Muscle of arm (tissue), 14 donors: ENCODE measurements at places on chromosomes 2 and 18.
A peak's percentile ranks its signal among the peaks of the same experiment; 100 is the strongest.

- no peak for DNase-seq
These were observed 250 bp downstream of the ACTR1B start for GRCh38 chr2:97663626-97663961.

- DNase-seq, result peak; percentile 22
These were observed 401.4 kb downstream of the NBAS start for GRCh38 chr2:15159751-15160177.

DNA sequence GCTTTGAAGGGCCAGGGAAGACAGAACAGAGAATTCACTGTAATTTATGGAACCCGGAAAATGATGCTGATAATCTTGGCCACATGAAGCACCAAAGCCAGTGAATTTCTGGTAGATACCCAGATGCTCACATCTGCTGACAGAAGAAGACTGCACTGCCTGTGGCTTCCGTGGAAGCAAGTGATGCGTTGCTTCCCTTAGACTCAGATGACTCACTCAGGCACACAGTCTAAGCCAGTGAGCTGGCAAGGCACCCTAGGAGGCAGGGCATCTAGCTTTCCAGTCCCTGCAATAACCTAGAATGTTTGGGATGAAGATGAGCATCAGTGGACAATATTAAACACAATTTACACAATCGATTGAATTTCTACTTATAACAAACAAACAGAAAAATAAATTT is 284.7 kb downstream of the CMPK2 start:
- no peak for DNase-seq

DNA sequence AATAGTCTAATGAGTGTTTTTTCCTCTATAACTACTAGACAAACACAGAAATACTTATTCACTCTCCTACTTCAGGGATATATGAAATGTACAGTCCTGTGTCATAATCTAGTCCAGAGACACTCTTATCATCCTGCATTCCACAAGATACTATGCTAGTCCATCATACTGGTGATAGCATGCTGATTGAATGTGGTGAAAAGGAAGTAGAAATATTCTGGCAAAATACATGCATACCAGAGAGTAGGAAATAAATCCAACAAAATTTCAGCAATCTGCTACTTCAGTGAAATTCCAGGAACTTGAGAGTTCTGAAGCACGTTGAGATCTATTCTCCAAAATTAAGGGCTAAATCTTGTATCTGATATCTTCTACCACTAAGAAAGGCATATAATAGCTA is 353.9 kb downstream of the PID1 start:
- peak; percentile 6 for DNase-seq

- DNase-seq, result no peak
These were observed 108.7 kb upstream of the ACVR1 start for GRCh38 chr2:157984866-157985265.

DNA sequence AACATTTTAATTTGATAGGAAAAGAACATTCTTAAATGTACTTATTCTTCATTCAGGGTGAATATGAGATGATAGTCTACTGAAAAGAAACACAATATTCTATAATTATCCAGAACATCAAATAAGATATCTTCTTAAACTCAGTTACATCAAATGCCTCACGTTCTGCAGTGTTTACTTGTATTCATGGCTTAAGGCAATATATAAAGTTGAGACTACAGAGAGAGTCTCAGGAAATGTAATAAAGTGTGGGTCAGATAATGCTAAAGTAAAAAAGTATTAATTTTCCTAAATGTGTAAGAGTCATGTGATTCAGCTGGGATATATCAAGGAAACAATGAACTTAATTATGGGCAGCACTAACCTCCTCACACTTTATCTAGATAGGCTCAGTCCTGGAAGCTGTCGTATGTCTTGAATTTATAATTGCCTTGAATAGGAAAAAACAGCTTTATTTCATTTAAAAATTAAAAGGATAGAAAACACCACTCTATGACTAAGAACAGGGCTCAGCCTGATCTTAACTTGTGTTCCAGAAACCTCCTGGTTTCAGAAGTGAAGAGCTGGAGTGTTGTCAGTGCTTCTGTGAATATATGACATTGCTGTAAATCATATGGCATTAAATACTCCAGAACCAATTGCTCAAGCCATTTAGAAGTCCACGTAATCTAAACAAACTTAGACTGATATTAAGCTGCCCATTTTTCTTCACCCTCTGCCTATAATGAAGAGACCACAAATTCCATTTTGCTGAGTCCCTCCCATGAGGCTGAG is 240.2 kb downstream of the FSIP2 start:
- no peak for DNase-seq

GRCh38 chr2:17752892-17753802 is 463 bp downstream of the SMC6 start:
- DNase-seq, result no peak

DNA sequence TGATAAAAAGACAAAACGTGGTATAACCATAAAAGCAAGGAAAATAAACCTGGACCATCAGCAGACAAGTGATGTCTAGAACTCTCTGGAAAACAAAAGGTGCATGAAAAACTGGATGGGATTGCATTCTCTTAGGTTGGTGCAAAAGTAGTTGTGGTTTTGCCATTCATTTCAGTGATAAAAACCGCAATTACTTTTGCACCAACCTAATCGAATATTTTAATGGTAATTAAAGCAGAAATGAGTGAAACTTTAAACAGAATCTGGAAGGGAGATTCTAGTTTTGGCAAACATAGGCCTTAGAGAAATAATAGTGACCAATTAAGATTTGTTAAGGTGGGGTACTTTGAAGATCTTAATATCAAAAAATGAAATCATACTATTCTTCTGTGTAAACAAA is 800.8 kb upstream of the GYPC start:
- DNase-seq, result no peak

- peak; percentile 28 for DNase-seq
These were observed 9.5 kb downstream of the RTTN start for GRCh38 chr18:70195852-70196434.

- no peak for DNase-seq
These were observed 97.1 kb upstream of the TNP1 start for GRCh38 chr2:216956820-216957493.

DNA sequence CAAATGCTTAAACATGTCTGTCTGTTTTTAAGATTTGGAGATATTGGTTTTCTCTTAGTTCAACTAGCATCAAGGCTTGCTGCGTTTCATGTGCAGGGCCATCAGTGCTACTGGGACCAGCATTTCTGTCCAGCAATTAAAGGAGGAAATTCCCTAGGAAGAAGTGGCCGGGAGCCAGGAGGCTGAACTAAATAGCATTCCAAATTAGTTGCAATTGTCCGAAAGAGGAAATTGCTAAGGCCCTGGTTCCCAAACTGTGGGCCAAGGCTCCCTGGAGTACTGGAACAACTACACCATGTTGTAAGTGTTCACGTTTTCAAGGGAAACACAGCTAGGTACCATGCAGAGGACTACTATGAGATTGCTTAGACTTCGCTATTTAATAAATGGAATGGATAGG is 257.9 kb downstream of the PTPRM start:
- peak; percentile 38 for DNase-seq

DNA sequence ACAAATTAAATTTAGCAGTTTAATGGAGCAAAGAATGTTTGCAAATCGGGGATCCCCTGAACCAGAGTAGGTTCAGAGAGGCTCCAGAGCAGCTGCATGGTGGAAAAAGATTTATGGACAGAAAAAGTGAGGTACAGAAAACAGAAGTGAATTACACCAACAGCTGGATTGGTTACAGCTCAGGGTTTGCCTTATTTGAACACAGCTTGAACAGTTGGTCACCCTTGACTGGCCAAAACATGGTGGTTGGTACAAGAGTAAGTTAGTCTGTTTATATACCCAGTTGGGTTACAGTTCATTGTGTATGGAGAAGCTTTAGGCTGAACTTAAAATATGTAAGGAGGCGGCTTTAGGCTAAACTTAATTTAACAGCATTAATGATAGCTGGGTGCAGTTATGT is 5.4 kb upstream of the CDCA7 start:
- DNase-seq, result no peak

- DNase-seq, result no peak
These were observed 87.9 kb upstream of the KCNH7 start for GRCh38 chr2:162926501-162926900.

DNA sequence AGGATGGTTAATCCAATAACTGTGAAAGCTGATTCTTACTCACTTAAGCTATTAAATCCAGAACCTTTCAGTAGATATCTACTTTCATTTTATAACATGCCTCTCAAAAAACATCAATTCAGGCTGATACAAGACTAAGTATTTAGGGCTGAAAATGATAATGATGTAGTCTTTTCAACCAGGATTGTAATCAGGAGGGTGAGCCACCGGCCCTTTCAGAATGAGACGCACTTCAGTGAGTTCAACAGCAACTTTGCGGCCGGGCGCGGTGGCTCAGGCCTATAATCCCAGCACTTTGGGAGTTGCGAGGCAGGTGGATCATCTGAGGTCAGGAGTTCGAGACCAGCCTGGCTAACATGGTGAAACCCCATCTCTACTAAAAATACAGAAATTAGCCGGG is 30.4 kb downstream of the RBMS1 start:
- DNase-seq, result no peak

GRCh38 chr2:207167099-207167923 is 1.6 kb upstream of the KLF7 start:
- DNase-seq, result no peak

DNA sequence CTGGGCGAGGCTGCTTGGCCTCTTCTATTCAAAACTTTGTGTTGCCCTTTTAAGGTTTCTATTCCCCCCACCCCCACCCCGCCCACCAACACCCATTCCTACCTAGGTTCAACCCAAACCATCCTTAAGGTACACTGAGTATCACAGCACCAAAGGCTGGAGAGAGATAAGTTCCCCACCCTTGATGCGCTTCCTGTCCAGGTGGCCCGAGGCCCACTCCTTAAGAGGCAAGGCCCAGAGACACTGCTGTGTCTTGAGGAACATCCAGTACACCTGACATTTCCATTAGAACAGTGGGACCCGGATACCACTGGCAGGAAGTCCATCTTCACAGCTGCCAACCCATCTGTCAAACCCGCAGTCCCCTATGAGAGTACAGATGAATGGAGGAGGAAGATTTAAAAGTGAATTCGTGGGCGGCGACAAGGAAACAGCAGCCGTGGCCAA is 277 bp upstream of the INPP1 start:
- peak; percentile 70 for DNase-seq
